Left lobe of liver (tissue), 2 donors: ENCODE measurements at places on chromosomes 13 and 19.
A peak's percentile ranks its signal among the peaks of the same experiment; 100 is the strongest.

DNA sequence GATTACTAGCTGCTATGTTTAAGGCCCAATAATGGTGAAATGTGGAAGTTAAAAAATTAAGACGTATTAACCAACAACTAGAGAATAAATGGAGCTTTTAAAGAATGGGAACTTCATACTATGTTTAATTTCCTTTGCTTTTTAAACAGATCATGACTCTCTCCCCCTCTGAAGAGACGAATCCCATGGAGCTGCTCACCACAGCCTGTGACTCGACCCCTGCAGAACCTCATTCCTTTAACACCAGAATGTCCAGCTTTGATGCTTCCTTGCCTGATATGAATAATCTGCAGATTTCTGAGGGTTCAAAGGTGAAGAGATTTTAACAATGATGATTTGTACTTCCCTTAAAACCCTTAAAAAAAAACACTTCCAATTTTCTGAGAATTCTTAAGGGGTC, 53.0 kb downstream of the ZAR1L start:
- DNase-seq = no peak

GRCh38 chr19:6092329-6093286, 17.7 kb downstream of the RFX2 start:
- DNase-seq = peak; percentile 60

- DNase-seq = no peak
These were observed 127.2 kb downstream of the DNAJC15 start for GRCh38 chr13:43150369-43151207.

DNA sequence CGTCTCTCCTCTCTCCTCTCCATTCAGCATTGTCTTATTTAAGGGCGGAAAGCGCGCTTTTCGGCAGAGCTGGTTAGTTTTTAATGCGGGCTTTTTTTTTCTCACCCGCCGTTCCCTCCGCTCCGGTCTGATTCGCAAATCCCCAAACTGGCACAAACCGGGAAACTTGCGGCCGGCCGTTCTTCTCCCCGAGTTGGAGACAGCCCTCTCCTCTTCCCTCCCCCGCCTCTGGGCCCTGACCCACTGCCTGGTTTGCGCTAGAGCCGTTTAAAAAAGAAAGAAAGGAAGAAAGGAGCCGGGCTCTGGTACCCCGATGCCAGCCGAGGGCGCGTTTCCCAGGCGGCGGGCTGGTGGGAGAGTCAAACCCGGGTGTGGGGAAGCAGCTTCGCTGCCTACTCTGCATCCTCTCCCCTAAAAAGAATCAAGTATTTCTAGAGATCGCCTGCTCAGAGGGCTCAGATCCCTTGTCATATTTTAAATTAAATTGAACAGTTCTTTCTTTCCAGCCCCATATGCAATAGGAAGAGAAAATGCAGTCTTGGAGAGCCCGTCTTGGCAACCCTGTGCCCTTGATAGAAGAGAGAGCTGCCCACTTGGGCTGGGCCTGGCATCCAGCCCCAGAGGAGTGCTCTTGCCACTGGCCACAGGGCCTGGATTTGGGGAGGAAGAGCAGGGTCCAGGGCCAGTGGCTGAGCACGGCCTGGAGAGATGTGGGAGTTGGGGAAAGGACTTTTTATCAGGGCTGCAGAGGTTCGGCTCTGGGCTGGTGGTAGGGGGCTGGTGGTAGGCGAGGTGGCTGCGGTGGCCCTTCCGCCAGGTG, 19.0 kb downstream of the NFIX start:
- no peak for DNase-seq

DNA sequence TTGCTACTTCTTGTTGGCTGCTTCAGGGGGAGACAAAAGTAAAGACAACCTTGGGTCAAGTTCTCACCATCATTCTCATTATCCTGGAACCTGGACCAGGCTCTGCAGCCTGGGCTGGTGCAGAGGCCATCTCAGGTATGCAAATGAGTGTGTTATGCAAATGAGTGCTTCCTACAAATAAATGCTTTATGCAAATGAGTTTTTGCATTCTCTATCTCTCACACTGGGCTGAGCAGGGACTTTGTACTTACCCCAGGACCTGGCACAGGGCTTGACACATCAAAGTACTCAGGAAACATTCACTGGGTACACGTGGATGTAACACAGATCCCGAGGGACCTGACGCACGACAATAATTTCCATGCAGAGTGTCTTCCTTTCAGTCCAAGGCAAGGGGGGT, 103.0 kb downstream of the DNAJC15 start:
- DNase-seq = no peak

GRCh38 chr19:35403116-35403760, 32.4 kb downstream of the GPR42 start:
- DNase-seq = no peak

GRCh38 chr19:21434516-21434915, 37.6 kb downstream of the ZNF493 start:
- DNase-seq = no peak

DNA sequence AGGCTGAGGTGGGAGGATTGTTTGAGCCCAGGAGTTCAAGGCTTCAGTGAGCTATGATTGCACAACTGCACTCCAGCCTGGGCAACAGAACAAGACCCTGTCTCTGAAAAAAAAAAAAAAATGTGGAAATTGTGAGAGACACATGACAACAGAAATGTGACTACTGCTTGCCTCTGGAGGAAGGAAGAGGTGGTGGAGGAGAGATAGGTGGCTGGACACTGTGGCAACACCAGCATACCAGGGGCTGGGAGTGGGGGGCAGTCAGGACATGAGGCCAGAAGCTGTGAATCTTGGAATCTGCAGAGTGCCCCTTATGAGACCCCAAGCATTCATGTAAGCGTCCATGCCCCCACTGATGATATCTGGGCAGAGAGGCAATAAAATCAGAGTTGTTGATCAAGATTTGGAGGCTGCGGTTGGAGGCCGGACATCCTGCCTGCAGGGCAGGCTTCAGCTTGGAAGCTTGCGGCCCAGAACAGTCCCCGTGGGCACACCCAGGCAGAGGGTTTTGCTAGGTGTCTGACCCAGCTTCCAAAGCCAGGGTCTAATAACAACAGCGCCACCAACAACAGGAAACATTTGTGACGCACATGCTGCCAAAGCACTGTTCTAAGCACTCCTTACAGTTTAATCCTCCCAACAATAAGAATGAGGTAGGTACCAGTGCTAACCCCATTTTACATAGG, 16.9 kb downstream of the FAM187B start:
- peak; percentile 57 for DNase-seq

GRCh38 chr19:40365613-40366401, 17.3 kb downstream of the PLD3 start:
- DNase-seq = no peak

DNA sequence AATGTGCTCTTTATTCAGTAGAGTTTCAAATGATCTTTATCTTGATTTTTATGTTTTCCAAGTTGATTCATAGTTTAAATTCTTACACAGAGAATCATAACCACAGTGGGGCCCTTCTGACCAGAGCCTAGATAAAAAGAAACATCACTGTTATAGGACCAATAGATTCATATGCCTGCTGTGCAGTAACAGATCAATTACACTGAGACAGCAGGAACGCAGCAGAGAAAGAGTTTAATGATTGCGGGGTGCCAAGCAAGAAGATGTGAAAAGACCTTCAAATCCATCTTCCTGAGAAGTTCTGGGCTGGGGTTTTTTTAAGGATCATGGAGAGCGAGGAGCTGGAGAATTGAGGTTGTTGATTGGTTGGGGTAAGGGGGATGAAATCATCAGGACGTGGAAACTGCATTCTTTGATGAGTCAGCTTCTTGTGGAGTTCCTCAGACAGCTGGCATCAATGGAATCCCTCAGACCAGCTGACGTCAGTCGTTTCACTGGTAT, 346.6 kb downstream of the TBC1D4 start:
- no peak for DNase-seq

DNA sequence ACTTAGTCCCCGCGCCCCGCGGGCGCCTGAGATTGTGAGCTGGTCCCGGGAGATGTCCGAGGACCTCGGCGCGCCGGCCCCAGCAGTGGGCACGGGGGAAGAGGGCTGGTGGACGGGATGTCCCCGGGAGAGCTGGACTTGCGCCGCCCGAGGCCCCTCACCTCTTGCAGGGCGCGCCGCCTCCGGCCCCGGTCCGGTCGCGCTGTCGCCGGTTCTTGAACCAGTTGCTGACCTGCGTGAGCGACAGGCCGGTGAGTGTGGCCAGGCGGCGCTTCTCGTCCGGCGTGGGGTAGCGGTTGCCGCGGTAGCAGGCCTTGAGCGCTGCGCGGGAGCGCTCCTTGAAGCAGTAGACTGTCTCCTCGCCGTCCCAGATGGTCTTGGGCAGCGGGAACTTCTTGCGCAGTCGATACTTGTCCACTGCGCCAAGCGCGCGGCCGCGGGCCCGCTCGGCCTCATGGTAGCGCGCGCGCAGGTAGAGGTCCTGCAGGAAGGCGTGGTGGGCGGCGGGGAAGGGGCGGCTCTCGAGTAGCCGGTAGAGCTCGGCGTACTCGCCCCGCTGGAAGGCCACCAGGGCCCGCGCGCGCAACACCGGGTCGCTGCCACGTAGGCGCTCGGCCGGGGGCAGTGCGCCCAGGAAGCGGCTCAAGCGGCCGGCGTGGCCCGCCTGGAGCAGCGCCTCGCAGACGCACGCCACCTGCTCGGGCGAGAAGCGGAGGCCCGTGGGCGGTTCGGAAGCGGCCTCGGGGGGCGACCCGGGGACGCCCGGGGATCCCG, 984 bp downstream of the SIX5 start:
- DNase-seq = peak; percentile 81

GRCh38 chr13:62931853-62932252, 1516.2 kb upstream of the PCDH20 start:
- no peak for DNase-seq

DNA sequence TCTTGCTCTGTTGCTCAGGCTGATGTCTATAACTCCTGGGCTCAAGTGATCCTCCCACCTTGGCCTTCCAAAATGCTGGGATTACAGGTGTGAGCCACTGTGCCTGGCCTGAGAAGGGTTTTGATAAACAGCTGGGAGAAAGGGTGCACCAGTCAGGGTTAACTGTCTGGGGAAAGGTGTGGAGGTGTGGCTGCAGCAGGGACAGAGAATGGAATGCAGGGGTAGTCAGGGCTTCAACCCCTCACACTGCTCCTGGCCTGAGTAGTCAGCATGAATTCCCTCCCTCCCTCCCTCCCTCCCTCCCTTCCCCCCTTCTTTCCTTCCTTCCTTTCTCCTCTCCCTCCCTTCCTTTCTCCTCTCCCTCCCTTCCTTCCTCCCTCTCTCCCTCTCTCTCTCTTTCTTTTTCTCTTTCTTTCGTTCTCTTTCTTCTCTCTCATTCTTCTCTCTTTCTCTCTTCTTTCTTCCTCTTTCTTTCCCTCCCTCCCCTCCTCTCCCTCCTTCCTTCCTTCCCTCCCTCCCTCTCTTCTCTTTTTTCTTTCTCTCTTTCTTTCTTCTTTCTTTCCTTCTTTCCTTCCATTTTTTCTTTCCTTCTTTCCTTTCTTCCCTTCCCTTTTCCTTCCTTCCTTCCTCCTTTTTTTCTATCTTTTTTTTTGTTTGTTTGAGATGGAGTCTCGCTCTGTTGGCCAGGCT, 16.0 kb downstream of the MYO1F start:
- no peak for DNase-seq

GRCh38 chr19:18607226-18608101, 865 bp upstream of the CRLF1 start:
- no peak for DNase-seq

- DNase-seq = no peak
These were observed 17.9 kb downstream of the ZNF101 start for GRCh38 chr19:19686580-19686979.

- no peak for DNase-seq
These were observed 4.0 kb downstream of the POSTN start for GRCh38 chr13:37594550-37594949.

DNA sequence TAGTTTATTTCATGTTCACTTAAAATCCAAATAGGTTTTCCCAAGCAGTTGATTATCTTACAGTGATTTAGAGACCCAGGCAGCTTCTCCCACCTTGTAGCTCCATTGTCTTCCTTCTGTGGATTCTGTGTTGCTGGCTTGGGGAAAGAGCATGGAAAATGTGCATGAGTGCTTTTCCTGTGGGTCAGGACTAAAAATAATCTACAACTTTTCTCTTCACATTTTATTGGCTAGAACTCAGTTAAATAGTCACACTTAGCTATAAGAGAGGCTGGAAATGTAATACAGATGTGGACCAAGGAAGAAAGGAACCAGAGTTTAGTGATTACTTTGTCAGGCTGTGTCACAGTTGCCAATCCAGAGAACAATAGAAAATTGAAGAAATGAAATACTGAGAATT, 198.8 kb downstream of the NBEA start:
- no peak for DNase-seq

DNA sequence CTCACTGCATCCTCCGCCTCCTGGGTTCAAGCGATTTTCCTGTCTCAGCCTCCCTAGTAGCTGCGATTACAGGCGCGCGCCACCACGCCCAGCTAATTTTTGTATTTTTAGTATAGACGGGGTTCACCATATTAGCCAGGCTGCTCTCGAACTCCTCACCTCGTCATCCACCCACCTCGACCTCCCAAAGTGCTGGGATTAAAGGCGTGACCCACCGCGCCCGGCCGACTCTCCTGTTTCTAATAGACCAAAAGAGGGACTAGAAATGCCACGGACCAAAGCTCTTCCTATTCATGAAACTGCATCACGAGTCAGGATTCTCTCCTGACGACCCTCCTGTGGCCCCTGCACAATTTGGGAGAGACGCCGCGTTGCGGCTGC, 563 bp downstream of the ZNF43 start:
- no peak for DNase-seq

GRCh38 chr19:5588441-5588840, 20.7 kb upstream of the TINCR start:
- no peak for DNase-seq

- DNase-seq = peak; percentile 68
These were observed 180.9 kb downstream of the PCCA start for GRCh38 chr13:100269837-100270236.

DNA sequence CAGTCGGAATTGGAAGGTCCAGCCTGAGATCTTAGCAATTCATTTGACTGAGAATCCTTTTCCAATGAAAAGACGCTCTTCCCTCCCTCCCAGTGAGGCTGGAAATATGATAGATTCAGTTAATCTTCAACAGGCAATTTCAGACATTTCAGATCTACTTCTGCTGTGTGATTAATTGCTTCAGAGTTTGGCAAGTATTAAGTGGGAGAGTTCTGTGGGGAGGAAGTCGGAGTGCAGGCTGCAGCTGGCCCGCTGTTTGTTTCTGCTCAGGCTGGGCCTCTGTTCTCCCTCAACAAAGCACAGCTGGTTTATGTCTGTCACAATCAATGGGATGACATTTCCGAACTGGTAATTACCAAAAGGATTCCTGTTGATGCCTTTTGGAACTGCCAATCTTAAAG, 178.2 kb downstream of the NDFIP2 start:
- no peak for DNase-seq

DNA sequence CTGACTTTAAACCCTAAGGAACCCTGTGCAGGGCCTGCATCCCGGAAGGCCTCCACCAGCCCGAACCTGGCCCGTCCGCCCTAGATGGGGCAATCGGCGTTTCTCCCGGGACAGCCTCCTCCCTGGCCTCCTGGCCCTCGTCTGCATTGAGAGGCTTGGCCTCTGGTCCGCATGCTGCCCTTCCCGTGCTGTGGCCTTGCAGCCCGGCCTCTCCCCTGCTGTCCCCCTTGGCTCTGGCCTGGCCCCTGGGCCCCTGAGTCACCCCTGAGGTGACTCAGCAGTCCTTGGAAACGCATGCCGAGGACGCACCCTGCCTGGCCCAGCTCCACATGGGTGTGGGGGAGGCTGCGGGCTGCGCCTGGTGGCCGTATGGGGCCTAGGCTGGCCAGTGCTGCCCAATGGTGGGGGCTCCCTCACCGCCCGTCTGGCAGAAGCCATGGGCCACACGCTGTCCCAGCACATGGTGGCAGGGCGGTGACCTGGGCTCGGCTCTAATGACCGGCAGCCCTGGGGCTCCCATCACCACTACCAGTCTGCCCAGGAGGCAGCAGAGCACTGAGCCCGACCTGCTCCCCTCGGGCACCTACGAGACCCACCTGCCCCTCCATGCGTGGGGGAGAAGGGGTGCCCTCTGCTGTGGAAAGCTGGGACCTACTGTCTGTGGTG, 25.7 kb downstream of the SH3GL1 start:
- DNase-seq = no peak
